Activated CD4-positive, alpha-beta T cell treated with anti-CD3 and anti-CD28 coated beads, Interleukin-2, amount 10 ng/mL, durations not matched to agents 7 days and 5 days (primary cell): ENCODE measurements at places on chromosomes 13 and 19. TPM values are rescaled to one million over a fixed set of nuclear protein-coding genes. Genes with fewer than 3 reads are reported as not detected.

- H3K27ac ChIP-seq: no peak overlapping the region
- H3K4me3 ChIP-seq: no peak overlapping the region
- H3K4me1 ChIP-seq: no peaks in the 10 kb centered on the region
- H3K36me3 ChIP-seq: no peaks in the 10 kb centered on the region
These were observed 25.9 kb downstream of the ZSWIM9 start for GRCh38 chr19:48196321-48196763.

- H3K27ac ChIP-seq: peak overlapping the region; percentile 76
- no peaks in the 10 kb centered on the region for H3K27me3 ChIP-seq
- H3K4me3 ChIP-seq: no peak overlapping the region
- DNase-seq: no peak
- H3K4me1 ChIP-seq: peaks cover 53% of the 10 kb centered on the region
- peaks cover 10% of the 10 kb centered on the region for H3K36me3 ChIP-seq
These were observed 9.1 kb upstream of the SLC35E1 start for GRCh38 chr19:16581145-16581970.

- no peak for DNase-seq
- H3K27ac ChIP-seq: no peak overlapping the region
- peaks cover 16% of the 10 kb centered on the region for H3K27me3 ChIP-seq
- H3K4me1 ChIP-seq: peaks cover 9% of the 10 kb centered on the region
- no peak overlapping the region for H3K4me3 ChIP-seq
These were observed 3.4 kb downstream of the TMPRSS9 start for GRCh38 chr19:2363419-2363818.

DNA sequence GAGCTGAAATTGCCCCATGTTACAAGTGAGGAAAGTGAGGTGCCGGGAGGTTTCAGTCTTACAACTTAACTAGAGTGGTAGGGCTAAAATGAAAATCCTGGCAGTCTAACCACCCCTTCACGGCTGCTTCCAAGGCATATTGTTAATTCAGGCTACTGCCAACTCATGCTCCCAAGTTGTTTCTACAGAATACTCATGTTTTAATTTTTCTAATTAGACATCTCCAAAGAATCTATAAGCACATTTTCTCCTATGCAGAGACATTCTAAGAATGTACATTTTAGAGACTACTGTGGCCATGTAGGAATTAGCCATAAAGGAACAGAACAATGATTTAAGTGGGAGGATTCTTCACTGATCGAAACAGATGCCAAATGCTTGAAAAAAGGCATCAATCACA is 7.0 kb upstream of the TSC22D1 start:
- peaks cover 23% of the 10 kb centered on the region for H3K27me3 ChIP-seq
- H3K4me3 ChIP-seq: no peak overlapping the region
- H3K36me3 ChIP-seq: no peaks in the 10 kb centered on the region
- peaks cover 7% of the 10 kb centered on the region for H3K4me1 ChIP-seq
- no peak overlapping the region for H3K27ac ChIP-seq

DNA sequence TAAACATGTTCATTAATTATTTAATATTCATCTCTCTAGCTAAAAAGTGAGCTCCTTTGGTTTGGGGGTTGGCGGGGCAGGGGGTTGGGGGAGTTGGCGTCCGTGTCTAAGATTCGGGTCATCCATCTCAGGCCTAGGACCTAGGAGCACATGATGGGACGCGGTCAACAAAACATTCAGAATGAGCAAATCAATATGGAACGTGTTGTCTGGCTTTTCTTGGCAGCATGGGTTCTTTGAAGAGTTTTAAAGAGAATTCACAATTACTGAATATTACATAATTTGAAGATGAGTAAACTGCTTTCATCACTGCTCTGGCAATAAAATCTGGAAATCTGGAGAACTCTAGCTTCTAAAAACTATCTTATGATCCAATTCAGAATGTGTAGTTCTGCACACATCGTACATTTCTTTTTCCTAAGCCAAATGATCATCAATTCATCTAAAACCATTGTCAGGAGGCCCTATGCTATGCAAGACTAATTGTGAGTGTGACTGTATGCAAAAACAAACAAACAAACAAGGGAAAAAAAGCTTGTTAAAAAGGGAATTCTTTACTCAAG is 5.4 kb upstream of the ARGLU1 start:
- DNase-seq: no peak
- H3K36me3 ChIP-seq: no peaks in the 10 kb centered on the region
- no peaks in the 10 kb centered on the region for H3K27me3 ChIP-seq
- no peak overlapping the region for H3K27ac ChIP-seq
- peaks cover 6% of the 10 kb centered on the region for H3K4me1 ChIP-seq

DNA sequence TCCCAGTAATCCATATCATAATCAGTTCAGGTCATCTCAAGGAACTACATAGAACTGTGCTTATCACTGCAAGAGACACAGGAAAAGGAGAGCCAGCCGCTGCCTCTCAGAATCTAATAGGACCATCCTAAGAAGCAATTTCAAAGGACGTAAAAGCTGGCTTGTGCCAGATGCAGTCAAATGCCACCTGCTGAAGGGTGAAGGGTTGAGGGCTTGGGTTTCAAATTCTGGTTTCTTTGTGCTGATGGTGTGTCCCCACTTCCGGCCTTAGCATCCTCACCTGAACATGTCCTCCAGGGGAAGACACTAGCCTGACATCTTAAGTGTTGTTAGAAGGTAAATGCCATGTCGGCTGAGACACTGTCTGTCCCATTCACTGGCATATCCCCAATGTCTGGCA is 477.1 kb upstream of the TSHZ3 start:
- H3K36me3 ChIP-seq: no peaks in the 10 kb centered on the region
- no peaks in the 10 kb centered on the region for H3K4me1 ChIP-seq
- no peak for DNase-seq
- no peaks in the 10 kb centered on the region for H3K27me3 ChIP-seq

GRCh38 chr13:48593536-48593935 is 60.2 kb upstream of the CYSLTR2 start:
- no peak overlapping the region for H3K4me3 ChIP-seq
- no peak overlapping the region for H3K27ac ChIP-seq
- no peaks in the 10 kb centered on the region for H3K27me3 ChIP-seq
- no peaks in the 10 kb centered on the region for H3K4me1 ChIP-seq

DNA sequence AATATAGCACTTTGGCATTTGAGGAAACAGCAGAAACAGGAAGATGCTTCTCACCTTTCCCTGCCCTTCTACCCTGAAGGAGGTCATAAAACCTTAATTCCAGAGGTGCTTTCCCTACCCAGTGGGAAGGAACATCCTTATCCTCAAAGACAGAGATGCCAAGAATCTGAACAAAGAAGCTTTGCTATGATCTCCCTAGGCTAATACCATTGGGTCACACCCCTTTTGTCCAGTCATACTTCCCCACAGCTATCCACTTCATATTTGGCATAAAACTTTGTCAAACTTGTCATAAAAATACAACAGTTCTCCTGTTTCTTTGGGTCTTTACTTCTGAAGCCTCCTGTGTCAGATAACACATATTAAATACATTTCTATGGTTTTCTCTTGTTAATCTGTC is 21.7 kb upstream of the RXFP2 start:
- no peak overlapping the region for H3K27ac ChIP-seq
- no peaks in the 10 kb centered on the region for H3K4me1 ChIP-seq
- H3K36me3 ChIP-seq: no peaks in the 10 kb centered on the region

GRCh38 chr13:69820180-69820579 is 287.4 kb upstream of the ATXN8OS start:
- no peak overlapping the region for H3K27ac ChIP-seq
- no peaks in the 10 kb centered on the region for H3K36me3 ChIP-seq
- no peaks in the 10 kb centered on the region for H3K27me3 ChIP-seq
- DNase-seq: no peak
- H3K4me3 ChIP-seq: no peak overlapping the region
- H3K4me1 ChIP-seq: no peaks in the 10 kb centered on the region

- no peak overlapping the region for H3K27ac ChIP-seq
- no peak for DNase-seq
- H3K27me3 ChIP-seq: no peaks in the 10 kb centered on the region
- H3K4me1 ChIP-seq: no peaks in the 10 kb centered on the region
- H3K36me3 ChIP-seq: no peaks in the 10 kb centered on the region
- no peak overlapping the region for H3K4me3 ChIP-seq
These were observed 10.8 kb downstream of the ADPRHL1 start for GRCh38 chr13:113442354-113442984.

- no peak overlapping the region for H3K4me3 ChIP-seq
- peaks cover 13% of the 10 kb centered on the region for H3K4me1 ChIP-seq
- no peak overlapping the region for H3K27ac ChIP-seq
- no peaks in the 10 kb centered on the region for H3K36me3 ChIP-seq
- H3K27me3 ChIP-seq: no peaks in the 10 kb centered on the region
- no peak for DNase-seq
These were observed 74.9 kb downstream of the SIPA1L3 start for GRCh38 chr19:37981785-37982475.

GRCh38 chr19:3625996-3626472 is 556 bp downstream of the CACTIN start:
- H3K27ac ChIP-seq: peak overlapping the region; percentile 88
- DNase-seq: no peak
- H3K4me3 ChIP-seq: peak overlapping the region; percentile 80
- H3K36me3 ChIP-seq: peaks cover 5% of the 10 kb centered on the region
- peaks cover 25% of the 10 kb centered on the region for H3K4me1 ChIP-seq

DNA sequence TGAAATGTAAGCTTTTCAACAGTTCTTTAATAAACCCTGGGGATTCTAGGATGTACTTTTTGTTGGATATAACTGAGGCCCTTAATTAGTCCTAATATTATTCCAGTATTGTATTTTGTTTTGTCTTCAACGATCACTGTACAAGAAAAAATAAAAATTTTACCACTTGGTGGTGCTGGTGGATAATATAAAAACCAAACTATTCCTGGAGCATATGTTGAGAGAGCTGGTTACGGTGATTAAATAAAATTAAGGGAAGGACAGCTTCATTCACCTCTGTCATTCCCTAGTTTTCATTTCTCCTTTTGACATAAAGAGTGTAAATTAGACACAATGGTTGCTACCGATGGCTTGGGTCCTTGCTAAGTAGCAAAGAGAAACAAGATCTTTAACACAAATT is 598.6 kb upstream of the PCDH20 start:
- no peak overlapping the region for H3K27ac ChIP-seq
- DNase-seq: no peak
- no peaks in the 10 kb centered on the region for H3K4me1 ChIP-seq
- H3K27me3 ChIP-seq: no peaks in the 10 kb centered on the region

DNA sequence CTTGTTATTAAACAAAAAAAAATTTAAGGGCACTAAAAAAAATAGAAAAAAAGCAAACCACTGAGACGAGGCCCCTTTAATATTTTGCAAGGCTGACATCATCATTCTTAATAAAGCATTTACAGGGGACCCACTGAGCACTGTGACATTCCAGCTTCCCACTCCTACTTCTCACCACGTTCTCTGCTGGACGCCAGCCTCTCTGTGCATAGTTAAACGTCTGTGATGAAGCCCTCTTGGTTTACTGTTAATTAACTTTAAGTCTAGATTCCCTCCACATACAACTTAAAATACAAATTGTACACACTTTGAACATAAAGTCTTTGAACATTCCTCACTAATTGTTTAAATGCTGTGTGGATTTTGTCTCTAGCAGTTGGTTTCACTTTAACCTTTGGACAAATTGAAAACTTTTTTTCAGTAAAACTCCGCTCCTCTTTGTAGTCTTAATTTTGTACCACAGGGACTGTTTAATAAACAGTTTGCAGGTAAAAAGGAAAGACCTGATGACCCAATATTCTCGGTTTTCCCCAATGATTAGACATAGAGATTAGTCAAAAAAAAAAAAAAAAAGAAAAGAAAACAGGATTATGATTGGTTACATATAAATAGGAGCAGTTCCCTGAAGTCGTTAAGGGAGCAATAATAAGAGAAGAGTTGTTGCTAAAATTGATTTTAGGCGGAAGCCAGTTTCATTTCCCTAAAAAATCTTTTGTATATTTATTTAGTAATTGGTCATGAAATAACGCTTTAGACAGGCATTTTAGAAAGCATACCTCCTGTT is 219.8 kb downstream of the MZT1 start:
- H3K27ac ChIP-seq: no peak overlapping the region
- H3K4me3 ChIP-seq: no peak overlapping the region
- no peaks in the 10 kb centered on the region for H3K4me1 ChIP-seq
- no peaks in the 10 kb centered on the region for H3K27me3 ChIP-seq
- DNase-seq: no peak
- H3K36me3 ChIP-seq: no peaks in the 10 kb centered on the region

- no peaks in the 10 kb centered on the region for H3K36me3 ChIP-seq
- H3K27ac ChIP-seq: no peak overlapping the region
- no peak for DNase-seq
- H3K4me3 ChIP-seq: no peak overlapping the region
- H3K4me1 ChIP-seq: no peaks in the 10 kb centered on the region
These were observed 676.7 kb upstream of the SPRY2 start for GRCh38 chr13:81017513-81018152.

GRCh38 chr19:6269101-6269886 is 10.5 kb downstream of the MLLT1 start:
- H3K36me3 ChIP-seq: peaks cover 15% of the 10 kb centered on the region
- H3K4me1 ChIP-seq: peaks cover 15% of the 10 kb centered on the region
- no peak for DNase-seq
- no peaks in the 10 kb centered on the region for H3K27me3 ChIP-seq

GRCh38 chr13:35832551-35832950 is 298.6 kb downstream of the DCLK1 start:
- H3K4me1 ChIP-seq: no peaks in the 10 kb centered on the region
- no peak overlapping the region for H3K27ac ChIP-seq
- no peaks in the 10 kb centered on the region for H3K36me3 ChIP-seq
- no peaks in the 10 kb centered on the region for H3K27me3 ChIP-seq

GRCh38 chr13:40187324-40187795 is 479.1 kb downstream of the FOXO1 start:
- H3K27me3 ChIP-seq: no peaks in the 10 kb centered on the region
- H3K4me3 ChIP-seq: peak overlapping the region; percentile 67
- H3K27ac ChIP-seq: peak overlapping the region; percentile 95
- H3K36me3 ChIP-seq: peaks cover 22% of the 10 kb centered on the region
- peak; percentile 90 for DNase-seq
- H3K4me1 ChIP-seq: peaks cover 81% of the 10 kb centered on the region

GRCh38 chr13:46810440-46810839 is 13.5 kb upstream of the ESD start:
- DNase-seq: no peak
- no peak overlapping the region for H3K4me3 ChIP-seq
- H3K27me3 ChIP-seq: peaks cover 17% of the 10 kb centered on the region
- H3K4me1 ChIP-seq: no peaks in the 10 kb centered on the region
- H3K27ac ChIP-seq: no peak overlapping the region

CEACAM6 gene
- total RNA-seq: not detected

TEX29 gene
- total RNA-seq: 0.83 TPM

ATP4B gene
- total RNA-seq: not detected

MAST1 gene
- total RNA-seq: 0.67 TPM

TMEM255B gene
- total RNA-seq: 1.3 TPM

JAK3 gene
- total RNA-seq: 172 TPM

NLRP7 gene
- total RNA-seq: not detected

SHC2 gene
- total RNA-seq: not detected

CSNK1G2 gene
- 112 TPM for total RNA-seq

ABCC4 gene
- total RNA-seq: 7.0 TPM

CACNA1A gene
- 0.82 TPM for total RNA-seq

OSCAR gene
- total RNA-seq: 0.32 TPM

PDX1 gene
- total RNA-seq: not detected

CADM4 gene
- total RNA-seq: 0.12 TPM

C2CD4C gene
- total RNA-seq: not detected
